ENCODE measurements at places on chromosomes 16 and 17.

GRCh38 chr17:50035421-50035879 is 20.5 kb upstream of the ITGA3 start:
- no peak for DNase-seq

DNA sequence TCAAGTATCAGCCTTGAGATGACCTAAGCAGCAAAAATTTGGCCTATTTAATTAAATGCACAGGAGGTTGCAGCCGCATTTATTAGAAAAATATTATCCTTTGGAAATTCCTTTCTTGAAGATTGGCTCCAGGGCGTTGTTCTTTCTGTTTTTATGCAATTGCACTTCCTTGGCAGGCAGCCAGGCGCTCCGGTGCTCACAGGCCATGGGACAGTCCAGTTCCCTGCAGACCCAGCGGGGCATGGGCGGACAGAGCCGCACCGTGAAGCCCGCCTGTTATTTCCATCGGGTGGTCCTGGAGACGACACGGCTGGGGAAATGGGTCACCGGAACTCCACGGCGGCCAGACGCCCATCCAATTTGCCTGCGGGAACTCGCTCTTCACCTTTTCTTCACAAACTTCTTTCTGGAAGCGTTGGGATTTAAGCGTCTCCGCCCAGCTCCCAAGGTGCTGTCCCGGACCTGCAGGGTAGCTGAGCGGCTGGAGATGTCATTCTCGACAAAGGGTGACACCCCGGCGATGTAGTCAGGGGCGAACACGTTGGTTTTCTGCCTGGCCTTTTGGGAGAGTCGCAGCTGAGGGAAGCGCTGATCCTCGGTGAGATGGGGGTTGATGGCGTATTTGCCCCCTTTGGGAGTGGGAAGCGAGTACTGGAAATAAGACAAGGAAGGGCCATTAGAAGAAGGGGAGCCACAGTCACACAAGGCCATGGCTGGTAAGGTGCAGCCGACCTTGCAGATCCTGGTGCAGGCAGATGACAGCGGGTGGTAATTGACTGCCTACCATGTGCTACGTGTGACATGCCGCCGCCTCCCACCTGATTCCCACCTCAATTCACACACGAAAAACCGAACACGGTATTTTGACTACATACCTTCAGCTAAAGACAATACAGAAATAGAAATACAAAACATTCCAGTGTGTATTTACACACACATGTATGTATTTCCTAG is 12.5 kb downstream of the NOB1 start:
- DNase-seq, result peak; percentile 89

GRCh38 chr17:4090898-4091297 is 51.9 kb downstream of the ZZEF1 start:
- no peak for DNase-seq

DNA sequence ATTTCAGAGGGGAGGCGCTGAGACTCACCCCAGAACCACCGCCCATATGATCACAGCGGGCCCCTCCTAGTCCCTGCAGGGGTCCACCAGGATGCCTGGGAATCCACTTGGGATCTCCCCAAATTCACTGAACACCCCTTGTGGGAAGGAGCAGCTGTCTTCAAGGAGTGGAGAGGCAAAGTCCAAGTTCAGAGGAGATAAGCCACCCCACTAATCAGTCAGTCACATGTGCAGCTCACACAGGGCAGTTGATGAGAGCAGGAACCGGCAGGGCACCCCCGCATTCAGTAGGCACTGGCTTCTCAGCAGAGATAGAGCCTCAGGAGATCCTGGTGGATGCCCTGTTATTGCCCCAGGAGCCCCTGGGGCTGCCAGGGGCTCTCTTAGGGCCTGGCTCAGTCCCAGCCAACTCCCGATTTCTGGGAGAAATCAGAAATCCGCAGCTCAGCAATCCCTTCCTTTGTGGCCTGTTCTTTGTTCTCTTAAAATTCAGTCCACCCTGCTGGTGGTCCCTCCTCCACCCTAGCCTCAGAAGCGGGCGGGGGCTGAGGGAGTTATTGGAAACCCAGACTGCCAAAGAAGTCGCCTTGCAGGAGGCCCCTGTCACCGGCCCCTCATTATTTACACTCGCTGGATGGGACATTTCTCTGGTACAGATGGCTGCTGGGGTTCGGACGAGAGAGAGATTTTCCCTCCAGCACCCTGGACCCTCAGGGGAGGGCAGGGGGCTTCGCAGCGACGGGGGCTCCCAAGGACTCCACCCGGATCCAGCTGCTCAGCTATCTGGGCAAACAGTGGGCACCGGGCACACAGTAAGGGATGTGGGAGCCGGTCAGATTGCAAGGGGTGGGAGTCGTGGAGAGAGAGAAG is 1.8 kb downstream of the CDC42EP4 start:
- DNase-seq, result no peak

GRCh38 chr16:1732071-1732470 is 26.1 kb downstream of the MAPK8IP3 start:
- DNase-seq, result no peak

GRCh38 chr17:75748706-75749105 is 16.3 kb downstream of the GALK1 start:
- no peak for DNase-seq

DNA sequence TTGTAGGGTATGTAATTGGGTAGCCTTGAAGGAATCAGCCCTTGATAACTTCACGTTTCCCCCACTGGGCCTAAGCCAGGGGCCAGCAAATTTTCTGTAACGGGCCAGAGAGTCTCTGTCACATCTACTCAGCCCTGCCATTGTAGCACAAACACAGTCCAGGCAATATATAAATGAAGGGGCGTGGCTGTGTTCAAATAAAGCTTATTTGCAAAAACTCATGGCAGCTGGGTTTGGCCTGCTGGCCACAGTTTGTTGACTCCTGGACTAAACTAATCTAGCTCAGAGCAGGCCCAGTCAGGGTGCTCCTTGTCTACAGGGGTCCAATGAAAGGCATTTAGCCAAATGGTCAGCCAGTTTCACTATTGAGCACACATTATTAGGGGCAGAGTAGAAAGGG is 141.6 kb downstream of the CCDC182 start:
- no peak for DNase-seq

All from sciatic nerve (tissue), 2 donors.